ENCODE measurements at places on chromosomes 3 and 15. TPM values are rescaled to one million over a fixed set of nuclear protein-coding genes. Genes with fewer than 3 reads are reported as not detected.
A peak's percentile ranks its signal among the peaks of the same experiment; 100 is the strongest.

The PRTG gene
- total RNA-seq: 1.9 TPM

The CHRM5 gene
- total RNA-seq: not detected

The IGSF10 gene
- total RNA-seq: 1.8 TPM

The GP5 gene
- 0.09 TPM for total RNA-seq

The GHSR gene
- total RNA-seq: not detected

The GLT8D1 gene
- total RNA-seq: 31.4 TPM

The ALG1L2 gene
- total RNA-seq: not detected

The AQR gene
- 13.1 TPM for total RNA-seq

The IQCF6 gene
- not detected for total RNA-seq

The CKMT1B gene
- not detected for total RNA-seq

The GUCA1C gene
- total RNA-seq: 4.8 TPM

The CLDN18 gene
- not detected for total RNA-seq

DNA sequence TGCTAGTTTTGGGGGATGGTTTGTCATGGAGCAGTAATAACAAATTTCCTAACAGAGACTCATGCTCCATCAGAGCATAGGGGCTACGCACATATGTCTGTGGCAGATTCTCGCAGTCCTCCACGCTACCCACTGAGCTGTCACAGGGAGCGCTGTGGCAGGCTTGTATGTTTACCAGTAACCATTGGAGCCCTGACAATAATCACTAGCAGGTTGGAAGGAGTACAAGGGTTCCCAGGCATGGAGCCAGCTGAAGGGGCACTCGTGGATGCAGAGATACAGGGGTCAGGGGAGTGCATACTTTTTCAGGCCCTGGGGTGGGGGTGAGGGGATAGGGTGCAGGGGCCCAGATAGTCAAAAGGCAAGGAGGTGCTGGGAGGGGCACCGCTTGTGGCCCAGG is 7.9 kb upstream of the GP9 start:
- DNase-seq: peak; percentile 83

DNA sequence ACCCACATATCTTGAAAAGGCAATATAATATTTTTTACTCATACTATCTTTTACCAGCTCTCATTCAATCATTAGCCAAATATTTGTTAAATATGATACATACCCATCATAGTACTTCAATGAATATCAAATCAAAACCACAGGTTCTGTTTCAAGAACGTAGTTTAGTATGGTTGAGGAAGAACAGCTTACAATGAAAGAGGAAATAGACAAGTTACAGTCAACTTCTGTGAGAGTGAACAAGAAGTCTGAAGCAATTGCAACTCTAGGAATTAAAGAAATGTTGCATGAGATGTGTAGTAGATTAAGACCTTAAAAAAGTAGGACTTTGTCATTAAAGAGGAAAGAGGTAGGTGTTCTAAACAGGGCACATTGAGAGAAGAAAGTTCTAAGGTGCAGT is 9.3 kb downstream of the BCHE start:
- no peak for DNase-seq

GRCh38 chr3:10757021-10757820 is 58.8 kb upstream of the SLC6A11 start:
- no peak for DNase-seq

DNA sequence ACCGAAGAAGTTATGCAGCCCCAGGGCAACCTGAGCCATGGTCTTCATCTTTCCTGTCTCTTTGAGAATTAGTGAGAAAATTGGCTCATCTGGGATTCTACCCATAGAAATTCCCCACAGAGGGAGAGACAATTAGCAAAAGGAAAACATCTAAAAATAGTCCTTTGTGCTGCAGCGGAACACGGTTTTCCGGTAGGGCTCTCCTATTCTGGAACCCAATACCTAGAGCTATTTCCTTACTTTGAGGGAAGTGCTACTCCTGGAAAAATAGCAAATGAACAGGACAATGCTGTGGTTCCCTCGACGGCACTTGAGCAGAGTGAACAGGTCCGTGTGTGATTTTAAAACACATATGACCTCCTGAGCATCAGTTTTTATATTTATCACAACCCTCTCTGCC is 210.5 kb downstream of the FGF12 start:
- DNase-seq: peak; percentile 35

- DNase-seq: no peak
These were observed 46.3 kb downstream of the EBLN2 start for GRCh38 chr3:73107676-73108187.

DNA sequence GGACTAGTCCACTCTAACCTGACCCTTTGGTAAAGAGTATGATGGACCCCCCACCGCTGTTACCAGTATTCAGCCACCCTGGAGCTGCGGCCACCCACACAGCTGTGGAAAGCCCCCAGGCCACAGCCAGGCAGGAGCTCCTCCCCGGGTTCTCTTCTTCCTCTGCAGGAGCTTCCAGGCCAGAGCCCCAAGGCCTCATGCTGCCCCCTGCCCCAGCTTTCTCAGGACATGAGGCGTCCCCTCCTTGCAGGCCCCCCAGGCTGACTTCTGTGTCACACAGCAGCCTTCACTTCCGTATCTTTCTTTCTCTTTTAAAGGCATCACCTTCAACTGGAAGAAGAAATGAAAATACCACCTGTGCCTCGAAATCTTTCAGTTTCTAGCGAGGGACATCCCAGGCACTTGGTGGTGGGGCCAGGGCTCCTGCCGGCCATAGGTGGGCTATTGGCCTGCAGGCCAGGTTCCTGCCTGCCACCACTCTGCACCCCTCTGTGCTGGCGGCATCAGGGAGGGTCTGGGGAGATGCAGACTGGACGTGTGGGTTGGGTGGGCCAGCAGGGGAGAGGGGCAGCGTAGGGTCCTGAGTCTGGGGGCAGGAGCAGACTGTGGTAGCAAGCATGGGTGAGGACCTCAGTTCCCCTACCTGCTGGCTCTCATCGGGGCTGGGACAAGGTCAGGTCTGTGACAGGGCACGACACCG is 19.9 kb downstream of the KLF13 start:
- DNase-seq: no peak

GRCh38 chr3:116302087-116302747 is 143.1 kb downstream of the LSAMP start:
- DNase-seq: no peak

DNA sequence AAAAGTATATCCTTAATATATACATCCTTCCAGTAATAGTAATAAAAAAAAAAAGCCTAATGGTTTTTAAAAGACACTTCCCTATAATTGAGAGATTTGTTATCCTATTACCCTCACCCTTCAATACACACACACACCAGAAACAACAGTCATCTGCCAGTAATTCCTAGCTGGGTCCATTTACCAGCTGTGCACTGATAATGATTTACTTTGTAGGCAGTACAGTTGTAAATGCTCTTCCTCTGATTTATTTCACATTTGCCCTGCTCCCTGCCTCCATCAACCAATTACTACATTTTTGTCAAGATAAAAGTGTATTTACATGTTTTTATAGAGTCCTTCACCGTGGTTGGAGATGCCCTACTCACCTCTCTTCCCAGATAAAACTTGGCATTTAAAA is 12.4 kb downstream of the TPM1 start:
- DNase-seq: no peak

DNA sequence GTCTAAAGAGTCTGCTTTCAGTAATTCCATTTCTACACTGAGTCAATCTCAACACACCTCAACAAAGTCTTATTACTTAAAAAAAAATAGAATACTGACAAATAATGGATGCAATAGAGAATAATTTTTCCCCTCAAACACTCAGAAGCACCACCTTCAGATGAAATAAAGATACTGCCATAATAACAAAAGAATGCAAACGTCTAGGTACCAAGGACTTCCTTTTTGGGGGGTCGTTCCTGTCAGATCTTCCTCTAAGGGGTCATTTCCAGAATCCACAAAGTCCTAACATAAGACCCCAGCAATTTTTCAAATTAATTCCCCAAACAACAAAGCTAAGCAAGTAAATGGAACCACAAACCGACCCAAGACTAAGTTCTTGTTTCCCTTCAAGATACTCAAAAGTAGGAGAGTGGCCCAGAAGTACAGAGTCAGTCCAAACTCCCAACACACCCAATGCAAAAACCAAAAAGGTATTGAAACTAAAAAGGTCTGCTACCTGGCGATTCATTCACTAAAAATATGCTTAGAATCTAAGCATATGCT is 1.3 kb downstream of the RYK start:
- no peak for DNase-seq

DNA sequence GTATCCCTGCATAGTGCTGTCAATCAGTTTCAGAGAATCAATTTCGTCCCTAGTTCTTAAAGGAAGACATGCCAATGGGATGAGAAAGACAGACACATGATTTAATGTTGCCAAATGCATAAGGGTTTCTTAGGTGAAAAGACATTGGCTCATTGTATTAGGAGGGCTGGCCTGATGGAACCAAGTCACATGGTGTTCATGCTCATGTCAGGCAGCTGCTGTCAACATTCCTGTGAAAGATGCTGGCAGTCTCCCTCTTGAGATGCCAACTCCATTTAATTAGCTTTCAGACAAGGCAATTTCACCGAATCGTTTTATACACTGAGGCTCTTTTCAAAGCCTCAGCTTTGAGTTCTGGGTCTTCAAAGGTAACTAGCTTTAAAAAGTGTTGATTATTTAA is 16.1 kb upstream of the IL1RAP start:
- DNase-seq: peak; percentile 48

DNA sequence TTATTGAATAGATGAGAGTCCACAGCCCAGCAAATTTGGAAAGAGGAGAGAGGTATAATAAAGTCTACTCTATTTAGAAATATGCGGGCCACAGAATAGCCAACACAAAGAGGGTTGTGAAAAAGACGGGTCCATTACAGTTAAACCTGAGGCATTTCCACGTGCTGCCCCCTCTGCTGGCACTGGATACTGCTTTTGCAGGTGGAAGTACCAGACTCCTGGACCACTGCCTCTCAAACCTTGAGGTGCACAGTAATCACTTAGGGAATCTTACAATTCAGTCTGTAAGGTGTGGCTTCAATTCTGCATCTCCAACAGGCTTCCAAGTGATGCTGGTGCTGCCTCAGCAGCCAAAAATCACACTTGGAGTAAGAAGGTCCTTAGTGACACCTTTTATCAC is 3.0 kb upstream of the TFDP2 start:
- no peak for DNase-seq

GRCh38 chr15:49415638-49416037 is 7.4 kb upstream of the FGF7 start:
- DNase-seq: no peak

DNA sequence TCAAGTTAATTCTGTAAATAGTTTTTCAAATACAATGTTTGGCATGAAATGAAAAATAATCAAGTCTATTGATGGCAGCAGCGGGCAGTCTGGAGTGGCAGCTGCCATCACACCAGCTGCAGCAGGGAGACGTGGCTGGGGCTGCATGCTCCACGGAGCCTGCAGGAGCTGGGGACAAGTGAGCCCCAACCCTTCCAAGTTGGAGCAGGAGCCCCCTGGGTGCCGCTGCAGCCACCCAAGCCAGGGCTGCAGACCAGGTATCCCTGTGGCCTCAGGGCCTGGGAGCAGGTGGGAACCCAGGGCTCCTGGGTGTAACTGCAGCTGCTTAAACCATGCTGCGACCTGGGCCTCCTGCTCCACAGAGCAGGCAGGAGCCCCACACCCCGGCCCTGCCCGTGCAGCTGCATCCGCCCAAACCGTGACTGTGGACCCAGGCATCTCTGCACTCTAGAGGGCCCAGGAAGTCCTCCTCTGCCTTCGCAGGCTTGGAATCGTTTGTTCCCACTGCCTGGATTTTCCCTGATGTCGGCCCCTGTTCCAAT is 257.4 kb downstream of the PLOD2 start:
- no peak for DNase-seq

- no peak for DNase-seq
These were observed 9.0 kb upstream of the RPS17 start for GRCh38 chr15:82549199-82549665.

DNA sequence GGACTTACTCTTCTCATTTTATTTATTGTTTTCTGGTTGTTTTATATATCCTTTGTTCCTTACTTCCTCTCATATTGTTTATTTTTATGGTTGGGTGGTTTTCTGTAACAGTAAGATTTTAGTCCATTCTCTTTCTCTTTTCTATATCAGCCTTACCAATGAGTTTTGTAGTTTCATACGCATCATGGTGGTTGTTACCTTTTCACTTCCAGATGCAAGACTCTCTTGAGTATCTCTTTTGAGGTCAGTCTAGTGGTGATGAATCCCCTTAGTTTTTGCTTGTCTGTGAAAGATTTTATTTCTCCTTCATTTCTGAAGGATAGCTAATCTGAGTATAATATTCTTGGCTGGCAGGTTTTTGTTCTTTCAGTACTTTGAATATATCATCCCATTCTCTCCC is 57.1 kb upstream of the MFGE8 start:
- no peak for DNase-seq

DNA sequence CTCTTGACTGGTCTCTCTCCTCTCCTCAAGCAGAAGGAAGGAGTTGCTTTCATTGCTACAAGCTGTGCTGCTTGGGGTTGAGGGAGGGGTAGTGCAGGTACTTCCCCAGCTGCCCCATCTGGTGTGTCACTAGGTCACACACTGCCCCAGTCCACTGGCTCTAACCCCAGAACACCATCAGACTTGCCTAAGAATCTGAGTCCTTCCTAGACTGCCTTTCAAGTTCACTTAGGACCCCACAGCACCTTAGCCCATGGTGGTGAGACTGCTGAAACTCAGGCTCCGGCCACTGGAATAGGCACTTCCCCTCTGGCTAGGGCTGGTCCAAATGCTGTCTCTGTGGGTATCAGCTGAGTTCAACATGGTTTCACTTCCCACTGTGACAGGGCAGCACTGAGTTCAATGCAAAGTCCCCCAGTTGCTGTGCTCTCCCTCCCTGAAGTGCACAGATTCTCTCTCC is 279.7 kb upstream of the GOLGA6L4 start:
- DNase-seq: no peak

DNA sequence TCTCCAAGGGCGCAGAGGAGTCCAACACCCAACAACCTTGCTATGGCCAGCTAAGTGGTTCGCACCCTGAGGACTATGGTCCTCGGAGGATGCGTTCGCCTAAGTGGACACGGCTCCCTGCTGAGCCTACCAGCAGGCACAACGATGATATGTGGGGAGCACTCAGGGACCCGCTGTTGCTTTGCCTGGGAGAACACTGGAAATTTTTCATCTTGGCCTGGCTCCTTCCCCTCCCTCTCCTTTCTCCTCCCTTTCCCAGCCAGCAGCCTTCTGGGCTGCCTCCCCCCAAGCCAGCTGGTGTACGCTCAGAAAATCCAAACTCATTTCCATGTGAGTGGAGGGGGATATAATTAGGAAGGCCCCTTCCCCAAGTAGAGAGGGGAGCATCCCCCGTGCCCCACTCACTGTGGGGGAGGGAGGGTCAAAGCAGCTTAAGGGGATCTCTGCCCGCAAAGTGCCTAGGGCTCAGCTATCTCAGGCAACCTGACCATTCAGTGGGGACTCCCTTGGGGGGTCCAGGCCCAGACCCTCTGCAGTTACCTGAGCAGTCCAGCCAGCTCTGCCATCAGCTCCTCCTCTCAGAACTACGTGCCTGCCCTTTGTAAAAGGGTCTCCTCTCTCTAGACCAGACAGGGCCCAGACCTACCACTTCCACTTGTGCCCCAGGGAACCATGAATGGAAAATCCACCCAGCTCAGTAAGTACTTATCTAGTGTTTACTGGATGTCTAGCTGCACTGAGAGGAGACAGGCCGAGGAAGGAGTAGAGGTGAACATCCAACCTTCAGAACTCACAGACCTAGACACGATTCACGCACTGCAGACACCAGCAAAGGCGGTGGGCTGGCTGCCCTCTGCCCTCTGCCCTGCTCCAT is 742 bp upstream of the SEMA7A start:
- no peak for DNase-seq

- DNase-seq: no peak
These were observed 35.9 kb upstream of the ZNF774 start for GRCh38 chr15:90316139-90316538.

GRCh38 chr15:93823971-93824913 is 407.1 kb upstream of the MCTP2 start:
- no peak for DNase-seq

All from heart right ventricle (tissue), 16 donors.